AG09309 (cell line): ENCODE measurements at places on chromosomes 6 and 20.

GRCh38 chr20:58652606-58653294 lies 1.7 kb downstream of the STX16 start:
- no peak for DNase-seq

DNA sequence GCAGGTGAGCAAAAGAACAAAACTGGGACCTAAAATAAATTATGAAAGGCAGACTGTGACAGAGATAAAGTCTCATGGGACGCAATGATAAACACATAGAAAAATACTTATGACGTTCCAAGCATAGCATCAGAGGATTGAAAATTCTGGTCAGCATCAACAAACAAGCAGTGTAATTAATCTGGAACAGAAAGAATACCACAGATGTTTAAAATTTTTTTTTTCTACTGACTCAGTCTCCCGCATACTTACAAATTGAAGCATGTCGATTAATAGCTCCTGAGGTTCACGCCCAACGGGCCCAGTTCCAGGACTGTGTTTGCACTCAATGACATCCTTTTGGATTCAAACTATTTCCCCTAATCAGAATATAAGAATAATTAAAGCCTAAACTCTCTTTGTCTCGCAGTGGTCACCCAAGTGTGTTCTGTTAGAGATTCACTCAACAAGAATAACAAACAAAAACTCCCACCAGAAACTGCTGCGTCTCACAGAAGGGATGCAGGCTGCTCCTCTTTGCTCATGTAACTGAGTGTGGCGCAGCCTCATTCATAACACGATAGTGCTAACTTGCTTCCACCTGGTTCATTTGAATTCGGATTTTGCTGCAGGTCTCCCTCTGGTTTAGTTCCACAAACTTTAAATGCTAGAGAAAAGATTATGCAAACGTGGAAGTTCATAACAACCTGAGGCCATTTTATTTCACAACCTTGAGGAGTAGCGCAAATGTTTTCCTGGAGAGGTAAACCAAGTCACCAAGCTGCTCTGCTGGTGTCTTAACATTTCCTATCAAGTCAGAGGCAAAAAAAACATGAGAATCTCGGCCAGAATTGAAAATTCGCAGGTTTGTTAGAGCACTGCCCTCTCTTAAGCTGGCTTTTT lies 69.0 kb upstream of the CITED2 start:
- DNase-seq: no peak

GRCh38 chr6:109449064-109449794 lies 6.3 kb downstream of the MICAL1 start:
- DNase-seq: no peak

DNA sequence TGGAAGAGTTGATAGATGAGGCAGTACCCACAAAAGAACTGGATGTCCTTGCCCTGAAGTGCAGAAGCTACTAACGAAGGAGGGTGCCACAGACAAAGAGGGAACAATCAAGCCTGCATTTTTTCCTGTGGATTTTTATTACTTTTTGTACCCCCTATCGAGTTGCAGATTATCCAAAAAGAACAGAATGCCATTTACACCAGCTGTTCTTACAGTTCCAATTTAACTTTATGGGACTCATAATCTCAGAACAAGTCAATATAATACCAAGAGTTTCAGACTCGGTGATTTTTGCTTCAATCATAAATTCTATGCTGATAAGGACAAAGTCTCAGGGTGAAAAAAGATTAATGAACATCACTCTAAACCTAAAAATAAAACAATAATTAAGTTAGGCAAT lies 4.0 kb upstream of the CNKSR3 start:
- no peak for DNase-seq

DNA sequence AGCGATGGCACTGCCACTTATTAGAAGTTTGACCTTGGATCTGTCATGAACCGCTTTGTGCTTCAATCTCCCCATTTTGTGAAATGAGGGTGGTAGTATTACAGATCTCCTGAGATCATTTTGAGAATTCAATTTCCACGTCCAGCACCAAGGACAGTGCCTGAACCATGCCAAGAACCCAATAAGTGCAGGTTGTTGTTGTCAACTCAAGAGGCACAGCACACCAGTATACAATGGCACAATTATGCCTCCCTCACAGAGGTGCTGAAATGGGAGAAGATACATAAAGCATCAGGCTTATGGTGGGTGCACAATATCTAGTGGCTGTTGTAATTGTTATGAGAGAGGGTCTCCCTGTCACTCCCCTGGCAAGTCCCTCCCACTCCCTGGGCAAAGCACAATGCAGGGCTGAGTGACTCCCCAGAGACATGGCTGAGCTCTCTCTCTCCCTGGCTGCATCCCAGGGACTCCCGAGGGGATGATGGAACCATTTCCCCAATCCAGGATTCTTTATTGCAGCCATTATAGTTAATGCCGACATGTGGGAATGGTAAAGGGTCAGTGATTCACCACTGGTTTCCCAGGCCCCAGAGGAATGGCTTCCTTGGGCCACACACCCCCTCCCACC lies 78.7 kb downstream of the CDH22 start:
- no peak for DNase-seq

DNA sequence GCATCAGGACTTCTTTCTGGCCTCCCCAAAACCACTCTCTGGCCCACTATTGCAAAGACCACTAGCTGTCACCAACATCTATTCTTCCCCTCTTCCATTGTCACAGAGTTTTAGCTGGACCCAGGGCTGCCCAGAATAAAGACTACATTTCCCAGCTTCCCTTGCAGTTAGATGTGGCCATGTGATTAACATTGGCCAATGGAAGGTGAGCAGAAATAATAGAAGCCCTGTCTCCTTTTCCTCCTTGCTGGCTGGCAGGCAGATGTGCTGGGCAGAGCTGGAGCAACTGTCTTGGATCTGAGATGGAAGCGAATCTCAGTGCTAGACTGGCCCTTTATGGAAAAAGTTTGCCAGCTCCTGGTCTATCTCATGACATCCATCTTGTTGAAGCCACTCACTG lies 97.0 kb downstream of the KCNB1 start:
- DNase-seq: no peak

DNA sequence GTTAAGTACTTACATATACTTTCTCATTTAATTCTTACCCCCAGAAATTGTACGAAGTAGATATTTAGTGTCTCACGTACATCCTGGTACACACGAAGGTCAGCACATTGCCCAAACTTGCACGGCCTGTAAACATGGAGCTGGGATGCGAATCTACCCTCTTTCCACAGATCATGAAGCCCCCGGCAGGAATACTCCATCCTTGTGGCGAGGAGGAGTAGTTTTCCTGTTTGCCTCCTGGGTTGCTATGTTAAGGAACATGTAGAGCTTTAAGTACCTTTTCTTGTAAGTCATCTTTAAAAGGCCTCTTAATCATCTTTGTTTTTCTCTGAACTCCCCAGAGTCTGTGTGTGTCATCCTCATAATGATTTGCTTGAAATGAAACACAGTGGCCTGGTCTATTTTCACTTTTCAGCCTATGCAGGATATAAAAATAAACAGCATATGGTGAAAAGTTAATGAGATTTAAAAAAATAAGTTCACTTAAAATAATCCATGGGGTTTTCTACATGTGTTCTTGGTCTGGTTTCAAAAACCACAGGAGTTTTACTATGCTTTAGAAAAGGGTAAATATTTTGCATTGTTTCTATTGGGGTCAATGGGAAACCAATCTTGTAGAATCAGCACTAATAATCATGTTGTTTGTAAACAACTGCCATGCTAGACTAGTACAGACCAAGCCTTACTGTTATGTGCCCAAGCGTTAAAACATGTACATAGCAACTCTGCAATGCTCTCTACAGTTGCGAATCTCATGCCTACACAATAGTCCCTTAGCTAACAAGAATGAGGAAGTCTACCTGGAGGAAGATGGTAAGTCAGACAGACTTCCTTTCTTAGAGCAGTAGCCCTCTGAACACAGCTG lies 9.3 kb upstream of the ARID1B start:
- DNase-seq: no peak

GRCh38 chr6:71879016-71879415 lies 7.3 kb upstream of the RIMS1 start:
- peak; percentile 21 for DNase-seq
